ENCODE measurements at places on chromosomes 16 and 17.

- DNase-seq = no peak
Measured at GRCh38 chr17:51676691-51677487, 416.5 kb downstream of the UTP18 start.

DNA sequence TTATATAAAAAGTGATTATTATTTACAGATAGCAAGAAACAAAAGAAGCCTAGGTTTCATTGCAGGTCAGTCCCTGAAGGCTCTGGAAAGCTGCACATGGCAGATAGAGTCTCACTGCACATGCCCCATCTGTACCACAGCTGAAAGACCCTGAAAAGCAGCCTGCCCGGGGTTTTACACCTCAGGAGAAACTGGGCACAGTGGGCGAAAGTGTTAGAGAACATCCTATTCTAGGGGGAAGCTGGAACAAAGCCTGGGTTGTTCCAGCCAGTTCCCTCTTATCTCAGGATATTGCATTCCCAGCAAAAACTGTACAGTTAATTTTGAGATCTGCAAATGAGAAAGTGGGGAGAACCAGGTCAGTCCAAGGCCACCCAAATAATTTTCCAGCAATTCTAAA lies 419.7 kb downstream of the CNTNAP4 start:
- no peak for DNase-seq

DNA sequence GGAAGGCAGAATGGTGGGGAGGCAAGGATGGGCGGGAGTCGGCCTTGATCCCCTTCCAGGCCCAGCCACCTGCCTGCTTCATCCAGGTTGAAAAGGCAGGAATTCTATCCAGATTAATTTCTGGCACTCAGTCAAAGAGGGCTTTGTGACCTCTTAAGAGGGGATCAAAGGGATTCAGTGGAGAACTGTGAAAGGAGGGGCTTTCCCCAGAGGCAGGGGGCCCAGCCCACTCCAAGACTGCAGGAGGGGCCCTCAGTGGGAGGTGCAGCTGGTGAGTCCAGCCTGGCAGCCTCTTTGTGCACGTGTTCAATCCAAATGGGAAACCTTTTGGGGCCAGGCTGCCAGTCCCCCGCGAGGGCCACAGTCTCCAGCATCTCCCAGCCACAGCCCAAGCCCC lies 148.5 kb upstream of the PLCG2 start:
- DNase-seq = no peak

- DNase-seq = no peak
Measured at GRCh38 chr17:76511668-76512365, 10.6 kb upstream of the RHBDF2 start.

GRCh38 chr16:89361751-89362539 lies 128.4 kb downstream of the ANKRD11 start:
- peak; percentile 47 for DNase-seq

- DNase-seq = no peak
Measured at GRCh38 chr17:45997624-45998023, 1.4 kb upstream of the STH start.

DNA sequence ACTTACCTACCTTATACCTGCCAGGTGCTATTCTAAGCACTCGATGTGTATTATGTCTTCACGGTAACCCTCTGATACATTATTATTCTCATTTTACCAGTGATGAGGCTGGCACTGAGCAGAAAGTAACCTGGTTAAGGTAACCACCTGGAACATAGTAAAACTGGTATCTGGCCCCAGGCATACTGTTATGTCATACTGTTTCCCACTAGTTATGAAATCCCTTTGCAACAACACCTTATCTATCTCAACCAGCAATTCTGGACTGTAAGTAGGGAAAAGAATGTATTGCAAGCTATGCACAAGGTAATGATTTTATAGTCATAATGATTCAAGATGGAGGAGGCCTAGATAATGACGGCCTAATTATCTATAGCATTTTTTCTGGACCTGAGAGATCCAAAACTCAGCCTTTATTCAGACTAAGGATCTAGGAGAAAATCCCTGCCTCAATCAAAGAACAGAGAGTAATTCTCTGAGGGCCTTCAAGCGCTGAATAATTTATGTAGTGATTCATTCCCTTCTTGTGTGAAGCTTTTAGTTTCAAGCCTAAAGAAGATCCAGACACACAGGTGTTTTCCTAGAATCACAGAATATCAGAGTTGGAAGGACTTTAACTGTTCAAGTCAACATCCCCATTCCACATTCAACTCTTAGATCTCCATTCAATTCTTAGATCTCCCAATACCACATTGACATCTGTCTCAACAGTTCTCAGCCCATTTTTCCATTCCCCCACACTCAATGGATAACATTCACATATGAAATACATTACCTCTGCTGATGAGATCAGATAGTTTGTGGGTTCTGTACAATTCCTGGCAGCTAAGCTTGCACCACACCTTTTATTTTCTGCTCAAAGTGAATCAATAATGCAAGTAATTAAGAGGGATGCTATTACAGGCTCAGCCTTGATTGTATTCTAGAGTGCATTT lies 14.9 kb upstream of the MMD start:
- DNase-seq = no peak

DNA sequence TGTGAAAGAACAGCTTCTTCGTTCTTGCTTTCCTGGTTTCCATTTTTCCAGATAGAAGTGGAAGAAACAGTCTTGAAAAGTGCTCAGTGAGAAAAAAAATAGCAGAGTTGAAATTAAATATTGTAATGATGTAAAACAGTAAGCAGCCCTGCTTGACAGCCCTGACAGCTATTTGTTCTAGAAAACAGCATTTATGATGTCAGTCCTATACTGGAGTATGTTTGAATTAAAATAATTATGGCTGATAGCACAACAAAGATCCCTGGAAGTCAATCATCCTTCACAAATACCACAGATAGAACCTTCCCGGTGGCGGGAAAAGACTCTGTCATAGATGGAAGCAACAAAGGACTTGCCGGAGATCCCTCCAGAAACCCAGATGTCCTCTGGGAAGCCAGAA lies 298.0 kb upstream of the TNRC6C start:
- DNase-seq = no peak

- DNase-seq = no peak
Measured at GRCh38 chr17:41456204-41456603, 11.0 kb downstream of the KRT32 start.

GRCh38 chr16:23081675-23082119 lies 67.6 kb downstream of the USP31 start:
- DNase-seq = no peak

DNA sequence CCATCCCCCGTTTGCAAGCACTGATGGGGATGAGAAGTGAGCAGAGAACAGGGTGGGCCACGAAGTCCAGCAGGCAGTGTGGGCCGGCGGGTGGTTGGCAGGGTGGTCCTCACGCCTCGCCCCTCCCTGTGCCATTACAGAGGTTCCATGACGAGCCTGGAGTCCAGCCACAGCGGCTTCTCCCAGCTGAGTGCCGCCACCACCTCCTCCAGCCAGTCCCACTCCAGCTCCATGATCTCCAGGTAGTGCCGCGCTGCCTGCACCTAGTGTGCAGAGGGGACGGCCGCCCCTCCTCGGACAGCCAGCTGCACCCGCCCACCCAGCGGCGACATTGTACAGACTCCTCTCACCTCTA lies 73.0 kb downstream of the SEC14L1 start:
- no peak for DNase-seq

DNA sequence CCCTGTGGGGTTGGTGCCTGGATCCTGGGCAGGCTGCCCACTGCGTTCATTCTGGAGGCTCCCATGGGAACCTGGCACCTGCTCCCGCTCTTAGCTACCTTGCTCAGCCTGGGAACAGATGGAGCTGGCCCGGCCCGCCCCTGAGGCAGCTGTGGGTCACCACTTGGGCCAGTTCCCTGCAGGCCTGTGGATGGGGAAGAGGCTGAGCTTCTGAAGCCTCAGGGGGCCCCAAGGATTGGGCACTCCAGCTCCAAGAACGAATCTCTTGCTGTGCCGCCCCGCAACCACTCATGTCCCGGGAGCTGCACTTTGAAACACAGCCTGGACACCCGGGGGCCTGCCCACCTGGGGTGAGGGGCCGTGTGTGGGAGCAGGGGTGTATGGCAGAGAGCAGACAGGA lies 37.7 kb downstream of the BAHCC1 start:
- DNase-seq = no peak
